ENCODE measurements at places on chromosomes 16 and 17.

DNA sequence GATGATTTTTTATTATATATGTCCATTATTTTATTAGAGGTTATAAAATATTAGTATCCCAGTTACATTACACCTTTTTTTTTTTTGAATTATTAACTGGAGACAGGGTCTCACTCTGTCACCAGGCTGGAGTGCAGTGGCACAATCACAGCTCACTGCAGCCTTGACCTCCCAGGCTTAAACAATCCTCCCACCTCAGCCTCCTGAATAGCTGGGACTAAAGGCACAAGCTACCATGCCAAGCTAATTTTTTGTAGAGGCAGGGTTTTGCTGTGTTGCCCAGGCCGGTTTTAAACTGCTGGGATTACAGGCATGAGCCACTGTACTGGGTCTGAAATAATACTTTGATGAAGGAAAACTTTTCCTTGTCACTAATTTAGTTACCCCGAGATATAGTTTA is 63.6 kb downstream of the VMP1 start:
- ATAC-seq: no peak

- ATAC-seq: no peak
These were observed 164.7 kb downstream of the MSI2 start for GRCh38 chr17:57420734-57421717.

DNA sequence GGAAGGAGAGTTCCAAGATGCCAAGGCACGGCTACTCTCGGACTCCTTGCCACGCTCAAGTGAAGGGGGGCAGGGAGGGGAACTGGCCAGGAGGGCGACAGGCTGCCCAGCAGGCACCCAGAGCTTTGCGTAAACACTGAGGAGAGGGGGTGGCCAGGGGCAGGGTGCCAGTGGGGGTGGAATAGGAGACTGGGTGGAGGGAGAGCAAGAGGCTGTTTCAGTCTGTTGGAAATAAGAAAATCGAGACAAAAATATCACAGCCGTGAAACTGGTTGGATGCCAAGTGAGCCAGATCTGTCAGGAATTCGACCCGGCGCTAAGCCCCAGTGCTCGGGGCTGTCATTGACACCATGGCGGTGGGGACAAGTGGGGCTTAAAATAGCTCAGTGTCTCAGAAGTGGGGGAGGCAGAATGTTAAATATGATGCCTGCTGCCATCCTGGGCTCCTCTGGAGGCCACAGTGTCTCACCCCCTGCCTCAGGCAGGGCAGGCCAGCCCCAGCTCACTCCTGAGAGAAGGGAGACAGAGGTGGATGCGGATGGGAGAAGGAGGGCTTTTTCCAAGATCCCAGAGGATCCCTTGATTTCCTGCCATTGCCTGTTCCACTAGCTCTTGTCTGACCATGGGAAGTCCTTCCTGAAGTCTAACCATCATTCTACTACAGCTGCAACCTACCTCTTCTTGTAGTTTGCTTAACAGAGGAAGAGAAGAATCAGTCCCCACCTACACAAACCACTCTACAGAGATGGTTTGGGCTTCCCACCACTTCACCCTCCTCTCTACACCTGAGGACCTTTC is 9.5 kb downstream of the PNMT start:
- ATAC-seq: no peak

GRCh38 chr16:81553080-81553813 is 108.6 kb downstream of the CMIP start:
- ATAC-seq: no peak

- no peak for ATAC-seq
These were observed 151.8 kb downstream of the PITPNC1 start for GRCh38 chr17:67528751-67529436.

- no peak for ATAC-seq
These were observed 93.1 kb downstream of the RTN4RL1 start for GRCh38 chr17:1931844-1932579.

DNA sequence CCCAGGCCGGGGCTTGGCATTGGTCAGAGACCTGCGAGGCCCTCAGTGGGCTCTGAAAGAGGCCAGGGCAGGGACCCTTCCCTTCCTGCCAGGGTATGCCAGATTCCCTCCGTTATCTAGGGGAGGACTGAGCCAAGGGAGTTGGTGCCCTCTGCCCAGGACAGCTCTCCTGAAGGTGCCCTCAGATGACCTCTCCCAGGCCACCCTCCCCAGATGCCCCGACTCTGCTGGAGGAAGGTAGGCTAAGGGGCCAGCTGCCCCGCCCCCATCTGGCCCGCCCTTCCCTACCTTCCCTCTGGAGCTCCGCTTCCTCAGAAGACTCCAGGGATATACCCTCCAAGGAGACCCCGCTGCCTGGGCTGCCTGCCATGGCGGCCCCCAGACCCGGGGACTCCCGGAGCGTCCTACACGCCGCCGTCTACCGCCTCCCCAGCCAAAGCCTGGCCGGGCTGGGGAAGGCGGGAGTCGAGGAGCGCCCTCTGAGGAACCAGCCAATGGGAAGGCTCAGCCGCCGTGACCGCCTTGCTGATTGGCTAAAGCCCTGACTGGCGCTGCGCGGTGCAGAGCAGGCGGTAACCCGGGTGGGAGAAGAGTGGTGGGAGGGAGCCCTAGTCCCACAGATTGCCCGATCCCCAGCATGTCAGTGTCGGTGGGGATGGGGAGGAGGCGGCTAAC is 7.0 kb downstream of the MPP2 start:
- ATAC-seq: peak; percentile 99

GRCh38 chr17:82780971-82781893 is 29.4 kb downstream of the TBCD start:
- ATAC-seq: no peak

- no peak for ATAC-seq
These were observed 193.9 kb upstream of the SOX9 start for GRCh38 chr17:71926746-71927398.

DNA sequence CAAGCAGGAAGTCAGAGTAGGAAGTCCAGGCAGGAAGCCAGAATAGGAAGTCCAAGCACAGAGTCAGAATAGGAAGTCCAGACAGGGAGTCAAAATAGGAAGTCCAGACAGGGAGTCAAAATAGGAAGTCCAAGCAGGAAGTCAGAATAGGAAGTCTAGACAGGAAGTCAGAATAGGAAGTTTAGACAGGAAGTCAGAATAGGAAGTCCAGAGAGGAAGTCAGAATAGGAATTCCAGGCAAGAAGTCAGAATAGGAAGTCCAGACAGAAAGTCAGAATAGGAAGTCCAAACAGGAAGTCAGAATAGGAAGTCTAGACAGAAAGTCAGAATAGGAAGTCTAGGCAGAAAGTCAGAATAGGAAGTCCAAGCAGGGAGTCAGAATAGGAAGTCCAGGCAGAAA is 105.3 kb upstream of the C16orf82 start:
- no peak for ATAC-seq

DNA sequence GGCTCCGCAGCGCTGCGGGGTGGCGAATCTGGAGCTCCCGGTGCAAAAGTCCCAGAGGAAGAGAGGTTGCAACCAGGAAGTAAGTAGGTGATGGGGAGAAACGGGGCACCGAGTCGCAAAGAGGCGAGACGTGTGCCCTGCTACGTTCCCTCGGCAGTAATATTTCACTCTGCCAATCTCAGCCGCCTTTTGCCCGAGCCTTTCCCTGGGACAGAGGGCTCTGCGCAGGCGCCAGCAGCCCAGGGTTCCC is at the start of gene NR1D1:
Gene NR1D1, minus strand, starts transcription at position 171 of the 250 bp plus-strand sequence. CDS start 495 bp downstream, outside the sequence.
- ATAC-seq: no peak

- ATAC-seq: no peak
These were observed 9.1 kb downstream of the SRCIN1 start for GRCh38 chr17:38596651-38597050.

DNA sequence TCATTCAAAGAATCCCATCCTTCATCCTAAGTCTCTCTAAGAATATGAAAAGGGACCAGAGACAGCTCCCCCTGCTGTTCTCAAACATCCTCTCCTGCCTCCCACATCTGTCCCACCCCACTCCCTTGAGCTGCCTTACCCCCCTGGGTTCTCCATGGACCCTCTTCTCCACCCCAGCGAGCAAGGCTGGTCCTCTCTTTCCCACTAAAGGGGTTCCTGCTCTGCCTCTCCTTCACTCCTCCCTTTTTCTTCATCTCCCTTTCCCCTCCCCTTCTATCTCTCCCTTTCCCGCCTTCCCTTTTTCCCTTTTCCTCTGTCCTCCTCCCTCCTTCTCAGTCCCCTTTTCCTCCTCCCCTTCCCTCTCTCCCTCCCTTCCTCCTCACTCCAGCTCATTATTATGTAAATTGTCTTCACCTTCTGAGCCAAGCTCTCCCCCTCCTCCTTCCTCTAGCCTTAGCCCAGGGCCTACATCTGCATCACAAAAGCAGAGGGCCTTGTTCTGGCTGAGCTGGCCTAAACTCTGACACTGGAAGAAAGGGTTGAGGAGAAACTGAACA is 90.0 kb downstream of the GNAO1 start:
- no peak for ATAC-seq

DNA sequence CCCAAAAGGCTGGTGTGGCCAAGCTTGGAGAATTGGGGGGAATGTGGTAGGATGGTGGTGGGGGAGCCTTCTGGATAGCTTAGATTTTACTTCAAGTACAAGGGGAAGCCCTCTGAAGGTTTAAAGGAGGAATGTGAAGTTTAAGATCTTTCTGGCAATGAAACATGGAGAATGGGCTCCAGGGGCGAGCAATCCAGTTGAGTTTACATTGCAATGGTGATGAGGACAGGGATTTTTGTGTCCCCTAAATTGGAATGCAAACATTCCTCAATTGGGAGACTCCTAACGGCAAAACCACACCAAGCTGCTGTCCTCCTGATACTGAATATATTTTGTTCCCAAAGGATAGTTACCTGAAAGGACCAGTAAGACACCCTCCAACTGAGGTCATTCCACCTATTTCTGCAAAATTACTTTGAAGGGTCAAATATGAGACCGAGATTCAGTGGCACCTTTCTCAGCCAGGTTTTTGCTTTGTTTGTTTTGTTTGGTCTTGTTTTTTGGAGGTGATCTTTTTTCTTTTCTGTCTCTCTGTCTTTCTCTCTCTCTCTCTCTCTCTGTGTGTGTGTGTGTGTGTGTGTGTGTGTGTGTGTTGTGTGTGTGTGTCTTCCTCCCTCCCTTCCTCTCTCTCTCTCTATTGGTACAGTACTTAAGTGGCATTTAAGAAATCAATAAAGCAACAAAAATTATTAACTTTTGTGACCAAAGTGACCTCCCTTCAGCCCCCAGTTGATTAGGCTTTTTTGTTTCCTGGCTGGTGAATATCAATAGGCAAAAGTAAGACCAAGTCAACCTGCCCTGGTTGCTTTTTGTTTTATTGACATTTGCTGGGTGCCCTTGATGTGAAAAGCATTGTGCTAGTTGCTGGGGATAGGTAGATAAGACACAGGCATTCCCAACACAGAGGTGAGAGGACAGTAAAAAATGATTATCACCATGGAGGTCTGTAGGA is 16.4 kb upstream of the TAT start:
- no peak for ATAC-seq

DNA sequence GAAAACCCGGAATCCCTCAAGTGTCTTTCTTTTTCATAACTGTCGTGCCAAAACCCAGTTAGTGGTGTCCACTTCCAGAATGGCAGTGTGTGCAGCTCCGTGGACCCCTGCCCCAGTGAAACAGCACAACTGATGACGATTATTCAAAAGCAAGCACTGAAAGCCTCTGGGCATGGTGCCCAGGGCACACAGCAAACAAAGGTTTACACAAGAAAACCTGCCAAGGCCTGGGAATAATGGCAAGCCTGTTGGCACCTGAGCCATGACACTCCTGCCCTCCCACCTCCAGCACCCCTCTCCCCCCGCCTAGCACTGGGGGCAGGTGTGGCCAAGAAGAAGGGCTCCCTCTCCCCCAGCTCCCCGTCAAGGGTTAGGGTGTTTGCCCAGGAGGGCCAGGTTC is 2.8 kb downstream of the PKMYT1 start:
- ATAC-seq: no peak

DNA sequence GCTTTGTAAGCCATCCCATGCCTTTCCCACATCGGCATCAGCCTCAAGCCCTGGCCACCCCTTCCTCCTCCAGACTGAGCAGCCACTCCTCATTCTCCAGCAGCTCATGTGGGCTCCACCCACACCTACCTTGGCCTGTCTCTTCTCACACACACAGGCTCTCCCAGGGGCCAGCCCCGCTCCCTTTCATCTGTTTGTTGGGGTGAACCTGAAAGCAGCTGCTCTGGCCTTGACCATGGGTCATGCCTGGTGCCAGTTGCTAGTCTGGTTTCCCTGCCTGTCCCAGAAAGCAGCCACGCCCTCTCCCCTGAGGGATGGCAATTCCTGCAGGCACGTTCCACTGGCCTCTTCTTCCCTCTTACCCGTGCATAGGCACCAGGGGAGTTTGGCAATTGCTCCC is 11.4 kb upstream of the TMEM238L start:
- no peak for ATAC-seq

- no peak for ATAC-seq
These were observed 125.5 kb downstream of the ZNF18 start for GRCh38 chr17:11871773-11872172.

DNA sequence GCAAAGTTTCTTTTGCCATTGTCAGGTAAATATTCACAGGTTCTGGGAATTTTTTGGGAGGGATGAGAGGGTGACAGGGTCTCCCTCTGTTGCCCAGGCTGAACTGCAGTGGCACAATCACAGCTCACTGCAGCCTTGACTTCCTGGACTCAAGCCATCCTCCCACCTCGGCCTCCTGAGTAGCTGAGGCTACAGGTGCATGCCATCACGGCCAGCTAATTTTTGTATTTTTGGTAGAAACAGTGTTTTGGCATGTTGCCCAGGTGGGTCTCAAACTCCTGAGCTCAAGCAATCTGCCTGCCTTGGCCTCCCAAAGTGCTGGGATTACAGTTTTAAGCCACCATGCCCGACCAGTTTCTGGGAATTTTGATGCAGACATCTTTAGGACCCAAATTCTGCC is 53.0 kb downstream of the IQCK start:
- no peak for ATAC-seq

DNA sequence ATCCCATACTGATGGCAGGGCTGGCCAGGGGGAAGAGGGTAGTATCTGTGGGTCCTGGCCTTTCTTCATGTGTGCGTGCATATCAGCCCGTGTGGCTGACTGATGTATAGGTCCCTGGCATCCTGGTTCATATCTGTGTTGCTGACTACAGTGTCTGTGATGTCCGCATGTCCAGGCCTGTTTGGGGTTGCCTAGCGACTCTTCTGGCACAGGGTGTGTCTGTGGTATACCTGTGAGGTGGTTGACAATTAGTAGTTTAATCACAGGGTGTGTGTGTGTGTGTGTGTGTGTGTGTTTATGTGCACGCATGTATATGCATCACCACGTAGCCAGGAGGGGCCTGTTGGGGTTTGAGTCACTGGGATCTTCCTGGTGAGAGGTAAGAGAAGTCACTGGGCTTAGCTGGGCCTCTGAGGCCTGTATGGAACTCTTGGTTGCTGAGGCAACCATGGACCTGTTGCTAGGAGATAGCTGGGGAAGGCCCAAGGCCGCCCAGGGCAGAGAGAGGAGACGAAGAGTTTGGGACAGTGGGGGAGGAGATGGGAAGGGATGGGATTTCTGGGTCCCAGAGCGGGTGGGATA is 603 bp upstream of the TMEM95 start:
- ATAC-seq: no peak

Data from activated CD4-positive, CD25-positive, alpha-beta regulatory T cell treated with anti-CD3 and anti-CD28 coated beads, Interleukin-2, amount 50 U/mL, for 24 hours (primary cell).